ENCODE measurements at places on chromosomes 11 and 22. TPM values are rescaled to one million over a fixed set of nuclear protein-coding genes. Genes with fewer than 3 reads are reported as not detected.

The SLC15A3 gene
- not detected for total RNA-seq

The TAGLN gene
- 61.4 TPM for total RNA-seq

The ROBO4 gene
- total RNA-seq: not detected

The LRRC10B gene
- total RNA-seq: 0.25 TPM

The NCR3LG1 gene
- 1.7 TPM for total RNA-seq

The TSPAN18 gene
- total RNA-seq: 2.4 TPM

The AQP11 gene
- 2.7 TPM for total RNA-seq

The SLCO2B1 gene
- 4.2 TPM for total RNA-seq

The TPBGL gene
- total RNA-seq: 0.27 TPM

The BACE1 gene
- 8.4 TPM for total RNA-seq
